ENCODE measurements at places on chromosomes 11 and 22.

DNA sequence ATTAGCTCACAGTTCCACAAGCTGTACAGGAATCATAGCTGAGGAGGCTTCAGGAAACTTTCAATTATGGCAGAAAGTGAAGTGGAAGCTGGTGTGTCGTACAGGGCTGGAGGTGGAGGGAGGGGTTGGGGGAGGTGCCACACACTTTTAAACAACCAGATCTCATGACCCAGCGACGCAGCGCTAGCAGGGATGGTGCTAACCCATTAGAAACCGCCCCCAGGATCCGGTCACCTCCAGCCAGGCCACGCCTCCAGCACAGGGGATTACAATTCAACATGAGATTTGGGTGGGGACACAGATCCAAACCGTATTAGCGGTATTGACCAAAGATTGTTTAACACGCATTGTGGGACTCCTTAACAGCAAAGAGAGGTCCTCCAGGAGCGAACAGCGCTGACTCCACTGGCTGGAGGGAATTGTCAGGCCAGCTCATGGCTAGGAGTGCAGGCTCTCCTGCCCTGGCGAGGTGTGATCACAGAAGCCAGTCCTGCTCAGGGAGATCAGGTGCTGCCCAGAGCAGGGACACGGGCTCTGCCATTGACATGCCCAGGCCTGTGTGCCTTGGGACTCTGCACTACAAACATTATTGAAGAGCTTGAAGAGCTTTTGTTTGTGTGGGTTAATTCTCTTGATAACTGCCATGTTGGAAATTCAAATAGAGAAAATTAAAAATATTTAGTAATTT lies 215.3 kb downstream of the TBC1D22A start:
- no peak for DNase-seq

GRCh38 chr11:30876228-30876627 lies 290.1 kb upstream of the MPPED2 start:
- DNase-seq: no peak

GRCh38 chr11:122700666-122701065 lies 45.1 kb downstream of the UBASH3B start:
- DNase-seq: no peak

- no peak for DNase-seq
These were observed 147.1 kb downstream of the WT1 start for GRCh38 chr11:32288276-32288675.

DNA sequence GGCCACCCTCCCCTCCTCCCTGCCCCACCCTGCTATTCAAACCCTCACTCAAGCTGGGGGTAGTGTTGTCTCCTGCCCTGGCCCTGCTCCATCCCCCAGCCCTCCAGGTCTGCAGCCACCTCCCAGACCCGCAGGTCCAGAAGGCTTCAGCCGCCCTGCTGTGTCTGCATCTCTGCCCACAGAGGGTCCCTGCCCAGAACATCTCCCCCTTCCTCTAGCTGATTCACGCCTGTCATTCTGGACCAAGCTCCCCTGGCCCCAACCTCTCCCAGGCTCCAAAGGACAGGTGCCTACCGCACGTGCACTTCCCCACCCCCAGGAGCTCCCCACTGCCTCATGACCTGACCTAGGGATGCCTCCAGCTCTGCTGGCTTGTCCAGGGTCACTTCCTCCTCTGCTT lies 16.0 kb upstream of the SHISAL1 start:
- DNase-seq: no peak

DNA sequence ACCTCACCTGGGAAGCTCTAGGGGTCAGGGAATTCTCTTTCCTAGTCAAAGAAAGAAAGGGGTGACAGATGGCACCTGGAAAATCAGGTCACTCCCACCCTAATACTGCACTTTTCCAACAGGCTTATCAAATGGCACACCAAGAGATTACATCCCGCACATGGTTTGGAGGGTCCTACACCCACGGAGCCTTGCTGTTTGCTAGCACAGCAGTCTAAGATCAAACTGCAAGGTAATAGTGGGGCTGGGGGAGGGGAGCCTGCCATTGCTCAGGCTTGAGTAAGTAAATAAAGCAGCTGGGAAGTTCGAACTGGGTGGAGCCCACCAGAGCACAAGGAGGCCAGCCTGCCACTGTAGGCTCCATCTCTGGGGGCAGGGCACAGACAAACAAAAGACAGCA lies 2830.6 kb upstream of the OR11H1 start:
- DNase-seq: no peak

GRCh38 chr22:23526596-23527316 lies 53.3 kb downstream of the IGLL1 start:
- no peak for DNase-seq

GRCh38 chr22:36455571-36456463 lies 25.6 kb downstream of the TXN2 start:
- no peak for DNase-seq

- DNase-seq: no peak
These were observed 466.3 kb upstream of the ARHGAP42 start for GRCh38 chr11:100220801-100221200.

GRCh38 chr11:73995247-73995646 lies 12.6 kb upstream of the UCP2 start:
- peak; percentile 86 for DNase-seq

DNA sequence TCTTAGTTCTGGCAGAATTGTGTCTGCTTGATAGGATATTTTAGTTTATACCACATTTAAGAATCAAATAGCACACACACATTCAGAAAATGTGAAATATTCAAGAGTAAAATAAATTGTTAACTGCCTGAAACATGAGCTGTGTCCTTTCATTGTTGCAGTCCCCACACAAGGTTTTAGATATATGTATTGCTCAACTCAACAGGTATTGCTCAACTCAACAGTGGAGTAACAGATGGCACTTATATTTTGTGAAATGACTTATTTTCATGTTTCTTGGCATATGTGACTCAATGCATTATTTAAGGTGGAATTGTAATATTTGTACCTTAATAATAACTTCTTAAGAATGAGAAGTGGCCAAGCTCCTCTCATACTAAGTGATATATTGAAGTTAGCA lies 760.3 kb downstream of the CNTN5 start:
- no peak for DNase-seq

DNA sequence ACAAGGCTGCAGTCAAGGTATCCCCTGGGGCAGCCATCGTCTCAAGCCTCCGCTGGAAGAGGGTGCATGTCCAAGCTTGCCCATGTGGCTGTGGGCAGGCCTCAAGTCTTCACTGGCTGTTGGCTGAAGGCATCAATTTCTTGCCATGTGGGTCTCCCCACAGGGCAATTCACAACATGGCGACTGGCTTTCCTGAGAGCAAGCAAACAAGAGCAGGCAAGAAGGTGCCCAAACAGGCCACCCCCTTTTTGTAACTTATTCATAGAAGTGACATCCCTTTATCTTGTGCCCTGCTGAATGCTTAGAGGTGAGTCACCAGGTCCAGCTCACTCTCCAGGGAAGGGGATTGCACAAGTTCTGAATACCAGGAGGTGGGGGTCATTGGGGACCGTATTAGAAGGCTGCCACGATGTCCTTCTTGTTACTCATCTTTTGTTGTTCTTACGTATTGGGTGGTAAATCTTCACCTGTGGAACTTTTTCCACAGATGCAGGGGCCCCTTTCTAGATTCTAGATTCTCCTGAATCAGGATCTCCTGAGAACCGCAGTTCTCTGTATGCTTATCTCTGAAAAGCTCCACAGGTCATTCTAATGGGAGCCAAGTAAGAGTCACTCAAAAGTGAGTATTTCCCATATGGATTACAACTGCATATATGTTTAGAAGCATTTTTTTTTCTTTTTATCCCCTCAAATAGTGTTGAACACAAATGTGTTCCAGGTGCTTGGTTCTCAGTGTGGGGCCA lies 44.2 kb upstream of the MICAL2 start:
- peak; percentile 36 for DNase-seq

- no peak for DNase-seq
These were observed 38.3 kb downstream of the EHF start for GRCh38 chr11:34659096-34659733.

DNA sequence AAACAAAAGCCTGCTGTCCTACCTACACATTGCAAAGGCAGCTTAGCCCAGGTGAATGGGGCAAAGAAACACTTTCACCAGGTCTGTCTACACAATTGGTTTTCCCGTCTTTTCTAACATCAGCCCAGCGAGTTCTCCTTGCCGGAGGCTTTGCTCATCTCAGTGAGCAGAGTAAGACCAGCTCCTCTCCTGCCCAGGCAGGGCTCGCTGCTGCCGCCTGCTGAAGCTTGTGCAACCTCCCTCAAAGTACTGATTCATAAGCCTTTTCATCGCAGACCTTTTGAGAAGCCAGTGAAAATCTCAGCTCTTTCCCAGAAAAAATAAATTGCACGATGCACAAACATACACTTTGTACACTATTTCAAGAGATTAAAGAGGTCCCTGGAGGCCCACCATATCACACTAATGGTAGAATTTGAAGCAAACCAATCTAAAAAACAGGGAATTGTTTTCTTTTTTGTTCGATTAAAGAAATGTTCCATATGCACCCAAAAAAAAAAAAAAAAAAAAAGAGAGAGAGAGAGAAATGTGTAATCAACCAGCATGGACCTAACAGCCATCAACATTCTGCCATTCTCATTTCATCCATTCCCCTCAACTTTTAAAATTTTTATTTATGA lies 328.1 kb upstream of the MPPED2 start:
- DNase-seq: peak; percentile 30

- no peak for DNase-seq
These were observed 486.8 kb downstream of the NTM start for GRCh38 chr11:131857246-131857645.

GRCh38 chr11:92638678-92639077 lies 330.8 kb upstream of the MTNR1B start:
- DNase-seq: no peak

DNA sequence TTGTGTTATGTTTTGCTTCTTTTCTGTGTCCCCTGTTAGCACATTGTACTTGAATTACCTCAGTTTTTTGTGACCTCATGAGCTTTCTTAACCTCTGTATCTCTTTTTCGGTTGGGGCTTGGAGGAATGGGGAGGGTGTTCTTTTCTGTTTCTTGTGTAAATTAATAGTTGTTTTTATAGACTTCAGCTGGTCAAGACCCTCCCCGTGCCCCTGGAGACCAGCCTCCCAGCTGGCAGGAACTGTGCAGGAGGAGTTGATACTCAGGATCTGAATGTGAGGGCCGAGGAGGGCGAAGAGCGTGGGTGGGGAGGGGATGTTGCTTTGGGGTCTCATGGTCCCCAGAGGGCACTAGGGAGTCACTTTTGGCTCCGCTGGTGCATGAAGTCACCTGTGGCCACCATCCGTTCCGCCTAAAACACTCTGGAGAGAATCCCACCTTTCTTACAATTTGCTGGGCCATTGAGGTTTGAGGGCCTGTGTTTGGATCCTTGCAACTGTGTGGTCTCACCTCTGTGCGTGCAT lies 44.3 kb upstream of the NNMT start:
- no peak for DNase-seq

DNA sequence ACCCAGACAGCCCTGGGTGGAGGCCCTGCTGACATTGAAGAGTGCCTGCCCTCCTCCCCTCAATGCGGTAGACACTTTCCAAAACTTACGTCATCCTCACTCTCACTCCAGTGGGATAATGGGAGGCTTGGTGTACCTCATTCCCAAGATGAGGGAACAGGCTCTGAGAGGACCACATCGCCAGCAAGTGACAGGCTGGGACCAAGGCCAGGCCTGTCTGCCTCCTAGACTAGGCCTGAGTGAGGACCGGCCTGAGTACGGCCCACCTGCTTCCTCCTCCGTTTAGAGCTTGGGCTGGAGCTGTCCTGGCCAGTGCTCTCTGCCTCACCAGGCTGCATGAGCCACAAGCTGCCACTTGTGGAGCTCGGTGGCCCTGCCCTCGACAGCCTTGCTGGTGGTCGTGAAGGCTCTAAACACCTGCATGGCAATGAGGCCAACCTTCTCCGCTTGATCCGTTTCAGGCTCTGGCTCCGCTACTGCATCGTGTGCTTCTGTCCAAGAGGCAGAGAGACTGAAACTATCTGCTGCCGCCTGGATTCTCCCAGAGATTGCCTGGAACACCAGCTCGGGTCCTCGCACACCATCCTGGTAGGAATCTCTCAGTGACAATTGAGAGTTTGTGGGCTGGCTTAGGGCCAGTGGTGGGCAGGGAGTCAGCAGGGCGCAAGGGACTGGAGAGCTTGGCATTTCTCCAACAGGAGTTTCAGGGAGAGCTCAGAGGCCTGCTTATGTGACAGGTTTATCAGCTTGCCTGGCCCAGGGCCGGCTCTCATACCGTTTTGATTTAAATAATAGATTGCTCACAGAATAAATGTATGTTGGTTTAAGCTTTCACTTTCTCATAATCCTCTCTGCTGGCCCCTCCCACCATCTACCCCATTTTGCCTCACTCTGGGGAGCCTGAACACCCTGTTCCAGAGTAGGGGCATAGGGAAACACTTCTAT lies 9.4 kb downstream of the LRRC75B start:
- no peak for DNase-seq

- DNase-seq: peak; percentile 34
These were observed 71.6 kb downstream of the LRP5 start for GRCh38 chr11:68383976-68384501.

GRCh38 chr11:33207408-33207985 lies 46.2 kb upstream of the CSTF3 start:
- DNase-seq: peak; percentile 58
